NCI-H345 (cell line): ENCODE measurements at places on chromosomes 3 and 15.

DNA sequence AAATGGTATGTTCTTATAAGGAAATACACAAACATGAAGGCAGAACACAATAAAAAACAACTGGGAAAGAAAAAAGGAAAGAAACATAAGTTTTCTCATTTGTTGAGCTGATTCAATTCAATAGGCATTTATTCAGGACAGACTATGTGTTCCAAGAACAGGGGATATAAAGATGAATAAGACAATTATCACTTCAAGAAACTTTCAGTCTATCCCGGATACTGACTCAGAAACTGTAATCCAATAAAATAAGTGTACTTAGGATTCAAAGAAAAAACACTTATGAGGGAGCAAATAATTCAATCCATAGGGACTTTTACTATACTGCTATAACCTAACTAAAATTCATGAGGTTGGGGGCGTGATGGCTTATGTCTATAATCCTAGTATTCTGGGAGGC, 3.5 kb upstream of the POPDC2 start:
- no peak for DNase-seq

GRCh38 chr15:59169251-59169708, 37.4 kb upstream of the LDHAL6B start:
- DNase-seq: no peak

- no peak for DNase-seq
Measured at GRCh38 chr3:166785876-166786275, 594.2 kb downstream of the ZBBX start.

- no peak for DNase-seq
Measured at GRCh38 chr15:76169018-76169417, 109.2 kb downstream of the TMEM266 start.

GRCh38 chr3:195595785-195596531, 12.2 kb upstream of the APOD start:
- DNase-seq: no peak

- DNase-seq: no peak
Measured at GRCh38 chr3:126104028-126104635, 20.2 kb upstream of the SLC41A3 start.

DNA sequence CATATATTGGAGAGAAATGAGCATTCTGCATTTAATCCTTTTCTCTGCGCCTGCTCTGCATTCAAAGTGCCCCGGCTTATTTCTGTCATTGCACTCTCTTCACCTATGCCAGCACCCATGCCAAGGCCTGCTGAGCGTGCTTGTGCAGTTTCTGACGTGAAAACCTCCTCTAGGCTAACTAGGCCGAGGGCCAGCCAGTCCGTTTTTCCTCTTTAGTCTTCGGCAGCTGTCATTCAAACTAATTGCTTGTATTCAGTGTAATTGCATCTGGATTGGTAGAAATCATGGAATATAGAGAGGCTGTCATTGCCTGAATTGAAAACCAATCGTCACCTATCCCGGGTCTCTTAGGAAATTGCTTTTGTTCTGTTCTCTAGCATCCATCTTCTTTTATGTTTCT, 94.0 kb downstream of the ARPP21 start:
- DNase-seq: no peak

GRCh38 chr3:13879102-13879945, 547 bp downstream of the WNT7A start:
- DNase-seq: no peak

DNA sequence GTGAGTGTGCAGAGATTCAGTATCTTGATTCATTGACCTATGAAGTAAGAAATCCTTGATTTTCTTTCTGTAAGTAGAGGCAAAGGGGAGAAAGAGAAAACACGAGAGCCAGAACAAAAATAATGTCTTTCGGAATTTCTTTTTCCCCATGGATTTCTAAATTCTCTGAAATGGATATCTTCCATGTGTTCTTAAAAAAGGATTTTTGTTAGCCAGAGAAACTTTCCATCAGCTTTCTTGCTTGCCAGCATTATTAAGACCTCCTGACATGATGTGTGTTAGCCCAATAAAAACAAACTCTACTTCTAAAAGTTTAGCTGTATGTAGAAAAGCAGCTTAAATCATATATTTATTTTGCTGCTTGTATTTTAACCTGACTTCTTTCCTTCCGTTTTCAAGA, 122.3 kb upstream of the AADACL2 start:
- no peak for DNase-seq
